Glomerular endothelial cell (primary cell): ENCODE measurements at places on chromosomes 2 and 18. TPM values are rescaled to one million over a fixed set of nuclear protein-coding genes. Genes with fewer than 3 reads are reported as not detected.
A peak's percentile ranks its signal among the peaks of the same experiment; 100 is the strongest.

MBOAT2 gene
- total RNA-seq = 17.5 and 18.8 TPM in 2 replicates

DNA sequence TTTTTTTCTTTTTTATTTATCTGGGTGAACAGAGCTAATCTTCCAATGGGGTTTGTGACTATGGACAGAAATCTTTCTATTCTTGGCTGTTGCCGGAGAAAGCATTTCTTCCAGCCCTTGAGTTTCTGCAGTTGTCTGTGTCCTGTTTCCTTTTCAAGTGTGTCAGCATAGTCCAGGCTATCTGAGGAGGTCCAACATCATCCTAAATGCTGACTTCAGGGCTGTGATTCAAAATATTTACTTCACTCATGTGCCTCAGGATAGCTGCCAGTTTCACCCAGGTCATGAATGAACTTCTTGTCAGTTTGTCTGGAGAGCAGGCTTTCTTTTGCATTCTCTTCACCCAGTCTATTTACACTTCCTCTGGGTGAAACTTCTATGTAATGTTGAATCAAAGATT is 27.9 kb downstream of the ITGAV start:
- DNase-seq = no peak

NT5DC4 gene
- total RNA-seq = not detected in 2 replicates

DNA sequence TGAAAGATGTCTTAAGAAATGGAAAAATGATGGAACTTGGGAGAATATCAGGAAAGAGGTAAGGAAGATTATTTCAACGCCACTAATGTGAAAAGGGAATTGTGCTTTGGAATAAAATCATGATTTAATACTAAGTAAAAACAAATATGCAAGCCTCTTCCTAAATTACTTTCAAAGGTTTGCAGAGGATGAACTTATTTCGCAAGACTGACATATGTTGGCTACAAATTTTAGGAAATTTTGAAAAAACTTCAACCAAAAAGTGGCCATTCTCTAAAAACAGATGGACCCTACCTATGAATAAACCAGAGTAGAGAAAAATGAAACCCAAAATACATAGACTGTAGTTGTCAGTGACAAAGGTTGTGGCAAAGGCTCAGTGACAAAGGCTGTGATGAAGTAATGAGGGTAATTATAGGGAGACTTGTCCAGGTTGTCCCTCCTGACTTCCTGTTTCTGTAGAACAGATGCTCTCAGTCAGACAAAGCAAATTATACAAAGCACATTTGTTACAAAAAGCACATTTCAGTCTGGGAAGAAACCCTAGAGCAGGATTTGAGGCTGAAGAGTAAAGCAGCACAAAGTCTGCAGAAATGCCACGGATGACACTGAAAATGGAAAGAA is 39.5 kb downstream of the SFT2D3 start:
- no peak for DNase-seq

GRCh38 chr2:28332696-28333095 is 60.0 kb upstream of the FOSL2 start:
- DNase-seq = no peak

MRO gene
- total RNA-seq = not detected in 2 replicates

DNA sequence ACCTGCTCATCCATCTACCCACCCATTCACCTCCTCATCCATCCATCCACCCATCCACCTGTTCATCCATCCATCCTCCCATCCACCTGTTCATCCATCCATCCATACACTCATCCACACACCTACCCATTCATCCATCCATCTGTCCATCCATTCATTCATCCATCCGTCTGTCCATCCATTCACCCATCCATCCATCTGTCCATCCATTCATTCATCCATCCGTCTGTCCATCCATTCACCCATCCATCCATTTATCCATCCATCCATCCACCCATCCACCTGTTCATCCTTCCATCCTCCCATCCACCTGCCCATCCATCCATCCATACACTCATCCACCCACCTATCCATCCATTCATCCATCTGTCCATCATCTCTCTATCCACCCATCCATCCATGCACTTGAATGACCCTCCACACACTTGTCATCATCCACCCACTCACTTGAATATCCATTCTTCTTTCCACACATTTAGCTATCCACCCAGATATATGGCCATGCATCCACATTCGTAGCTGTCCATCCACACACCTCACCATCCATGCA is 45.0 kb downstream of the CROCC2 start:
- DNase-seq = no peak

DNA sequence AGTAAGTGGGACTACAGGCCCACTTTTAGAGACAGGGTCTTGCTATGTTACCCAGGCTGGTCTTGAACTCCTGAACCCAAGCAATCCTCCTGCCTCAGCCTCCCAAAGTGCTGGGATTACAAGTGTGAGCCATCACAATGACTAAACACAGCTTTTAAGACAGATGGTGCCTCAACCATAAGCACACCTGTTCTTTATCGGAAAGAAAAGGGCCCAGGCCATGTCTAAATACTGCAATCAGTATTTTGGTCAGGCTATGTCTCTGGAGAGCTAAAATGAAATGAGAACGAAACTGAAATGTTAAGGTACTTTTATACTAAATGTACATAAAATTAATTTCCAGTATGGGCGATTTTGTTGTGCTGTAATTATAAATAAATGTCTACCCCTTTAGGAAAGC is 69.5 kb upstream of the SPTBN1 start:
- DNase-seq = no peak

GRCh38 chr2:28333606-28334526 is 58.8 kb upstream of the FOSL2 start:
- DNase-seq = no peak

MARCHF4 gene
- 29.5 and 33.3 TPM in 2 replicates for total RNA-seq

RAD51AP2 gene
- total RNA-seq = not detected in 2 replicates

GRCh38 chr2:7027411-7027810 is 110.2 kb downstream of the RNF144A start:
- no peak for DNase-seq

DNA sequence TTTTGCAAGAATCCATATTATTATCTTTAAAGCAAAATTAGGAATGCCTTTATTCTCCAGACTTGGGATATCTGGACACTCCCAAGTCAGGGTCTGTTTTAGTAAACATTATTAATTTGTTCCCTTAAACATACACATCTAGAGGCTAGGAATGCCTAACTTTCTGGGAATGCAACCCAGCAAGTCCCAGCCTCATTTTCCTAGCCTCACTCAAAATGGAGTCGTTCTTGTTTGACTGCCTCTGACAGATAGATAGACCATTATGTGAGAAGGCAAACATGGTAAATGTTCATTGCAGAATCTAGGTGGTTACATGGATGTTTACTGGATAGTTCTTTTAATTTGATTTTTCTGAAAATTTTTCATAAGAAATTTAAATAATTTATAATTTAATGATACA is 270.1 kb upstream of the STON1 start:
- no peak for DNase-seq

TMEFF2 gene
- not detected in 2 replicates for total RNA-seq

- peak; percentile 14 for DNase-seq
These were observed 95.6 kb downstream of the GALNT3 start for GRCh38 chr2:165698444-165698884.

GRCh38 chr2:211495339-211495738 is 938.9 kb downstream of the CPS1 start:
- DNase-seq = no peak

SMYD1 gene
- total RNA-seq = not detected in 2 replicates

DNA sequence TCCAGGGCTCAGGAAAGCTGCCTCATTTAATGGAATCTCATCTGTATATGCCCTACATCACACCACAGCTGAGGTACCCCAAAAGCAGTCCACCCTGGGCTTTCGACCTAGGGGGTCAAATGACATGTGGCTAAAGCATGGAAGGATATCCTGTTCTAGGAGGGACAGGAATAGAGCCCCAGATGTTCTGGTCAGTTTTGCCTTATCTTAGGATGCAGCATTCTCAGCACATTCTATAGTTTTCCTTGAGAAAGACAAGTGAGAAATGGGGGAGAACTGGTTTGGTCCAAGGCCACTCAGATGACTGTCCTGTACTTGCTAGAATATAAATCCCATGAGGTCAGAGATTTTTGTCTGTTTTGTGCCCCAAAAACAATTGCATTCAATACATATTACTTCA is 688.0 kb upstream of the ZEB2 start:
- DNase-seq = peak; percentile 69

COPS9 gene
- total RNA-seq = 216 and 240 TPM in 2 replicates

GRCh38 chr2:30514134-30514847 is 67.2 kb downstream of the LCLAT1 start:
- DNase-seq = no peak

VAMP8 gene
- 14.1 and 20.5 TPM in 2 replicates for total RNA-seq
